Stimulated activated CD4-positive, alpha-beta T cell treated with anti-CD3 and anti-CD28 coated beads, TNF-alpha, amount 100 ng/mL, for 4 hours (primary cell): ENCODE measurements at places on chromosomes 13 and 19.

- no peak for DNase-seq
Measured at GRCh38 chr19:45906221-45906620, 3.8 kb upstream of the MYPOP start.

DNA sequence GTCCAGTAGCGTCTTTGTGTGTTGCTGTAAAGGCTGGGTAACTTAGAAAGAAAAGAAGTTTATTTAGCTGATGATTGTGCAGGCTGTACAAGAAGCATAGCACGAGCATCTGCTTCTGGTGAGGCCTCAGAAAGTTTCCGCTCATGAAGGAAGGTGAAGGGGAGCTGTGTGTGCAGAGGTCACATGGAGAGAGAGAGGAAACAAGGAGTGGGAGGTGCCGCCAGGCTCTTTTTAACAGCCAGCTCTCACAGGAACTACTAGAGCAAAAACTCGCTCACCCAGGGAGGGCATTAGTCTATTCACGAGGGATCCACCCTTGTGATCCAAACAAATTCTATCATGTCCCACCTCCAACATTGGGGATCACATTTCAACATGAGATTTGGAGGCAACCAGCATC, 99.8 kb downstream of the GPR12 start:
- no peak for DNase-seq

GRCh38 chr19:14515501-14516047, 2.6 kb downstream of the DNAJB1 start:
- DNase-seq: no peak

- DNase-seq: no peak
Measured at GRCh38 chr19:18059297-18059696, 27.4 kb downstream of the IL12RB1 start.

GRCh38 chr13:20125129-20125782, 35.6 kb downstream of the GJA3 start:
- DNase-seq: no peak

GRCh38 chr13:79796136-79796535, 315.2 kb downstream of the NDFIP2 start:
- DNase-seq: no peak

GRCh38 chr13:27349458-27349857, 75.0 kb upstream of the GTF3A start:
- DNase-seq: no peak

DNA sequence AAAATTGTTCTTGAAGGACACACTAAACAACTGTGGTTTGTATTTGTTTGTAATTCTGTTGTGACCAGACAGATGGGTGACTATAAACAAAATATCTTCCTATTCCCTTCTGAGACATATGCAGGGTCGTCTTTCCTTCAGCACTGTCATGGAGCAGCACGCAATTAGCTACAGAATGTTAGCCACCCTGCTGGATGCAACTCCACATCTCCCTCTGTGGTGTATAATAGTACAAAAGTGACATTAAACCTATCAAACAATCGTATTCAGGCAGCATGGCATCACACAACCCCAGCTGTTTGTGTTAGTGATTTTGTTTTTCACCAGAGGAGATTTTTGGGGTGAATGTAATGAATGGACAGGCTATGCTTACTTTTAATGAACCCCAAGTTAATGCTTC, 146.2 kb downstream of the GPC6 start:
- no peak for DNase-seq

DNA sequence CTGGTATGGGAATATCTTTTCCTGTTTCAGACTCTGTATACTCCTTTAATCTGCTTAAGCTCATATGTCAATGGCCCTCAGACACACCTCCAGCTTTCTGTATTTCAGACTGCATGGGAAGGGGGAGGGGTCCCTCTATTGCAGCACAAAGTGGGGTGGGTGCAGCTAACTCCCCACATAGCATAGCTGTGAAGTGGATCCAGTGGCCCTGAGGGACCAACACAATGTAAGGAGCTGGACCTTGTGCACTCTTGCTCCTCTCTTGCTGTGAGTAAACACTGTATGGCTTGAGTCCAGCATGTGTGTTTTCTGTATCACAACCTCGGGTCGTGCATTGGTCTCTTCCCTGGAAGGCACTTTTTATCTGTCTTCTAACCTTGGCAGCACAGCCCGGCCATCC, 669.9 kb downstream of the PCDH9 start:
- no peak for DNase-seq

- no peak for DNase-seq
Measured at GRCh38 chr13:94878602-94879165, 166.3 kb upstream of the SOX21 start.

DNA sequence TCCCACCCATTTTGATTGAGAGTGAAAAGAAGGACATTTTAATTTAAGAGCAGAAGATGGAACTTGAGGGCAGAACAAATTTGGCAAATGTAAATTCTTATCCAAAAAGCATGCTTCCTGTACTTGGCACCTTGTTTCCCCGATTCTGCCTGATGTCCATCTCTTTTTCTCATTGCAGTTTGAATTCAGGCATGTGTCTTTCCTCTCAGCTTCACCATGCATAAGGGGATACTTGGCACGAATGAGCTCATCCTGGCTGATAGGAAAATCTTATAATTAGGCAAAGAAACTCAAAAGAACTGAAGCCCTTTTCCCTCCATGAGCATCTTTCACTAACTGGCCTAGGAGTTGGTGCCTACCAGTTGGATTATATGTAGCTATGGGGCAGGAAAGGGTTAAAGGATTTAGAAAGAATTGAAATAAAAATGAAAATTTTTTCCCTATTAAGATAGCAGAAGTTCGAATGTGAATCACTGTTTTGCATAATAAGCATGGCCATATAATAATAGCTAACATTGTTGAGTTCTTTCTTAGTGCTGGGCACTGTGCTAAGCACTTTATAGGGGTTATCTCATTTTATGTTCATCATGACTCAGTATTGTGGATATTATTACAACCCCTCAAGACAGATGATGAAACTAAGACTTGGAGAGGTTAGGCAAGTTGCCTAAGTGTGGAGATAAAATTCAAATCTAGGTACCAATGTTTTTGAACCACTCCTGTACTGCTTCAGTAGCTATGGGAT, 386.6 kb downstream of the KCNRG start:
- DNase-seq: no peak

GRCh38 chr13:111973605-111974340, 93.2 kb upstream of the SOX1 start:
- DNase-seq: no peak

DNA sequence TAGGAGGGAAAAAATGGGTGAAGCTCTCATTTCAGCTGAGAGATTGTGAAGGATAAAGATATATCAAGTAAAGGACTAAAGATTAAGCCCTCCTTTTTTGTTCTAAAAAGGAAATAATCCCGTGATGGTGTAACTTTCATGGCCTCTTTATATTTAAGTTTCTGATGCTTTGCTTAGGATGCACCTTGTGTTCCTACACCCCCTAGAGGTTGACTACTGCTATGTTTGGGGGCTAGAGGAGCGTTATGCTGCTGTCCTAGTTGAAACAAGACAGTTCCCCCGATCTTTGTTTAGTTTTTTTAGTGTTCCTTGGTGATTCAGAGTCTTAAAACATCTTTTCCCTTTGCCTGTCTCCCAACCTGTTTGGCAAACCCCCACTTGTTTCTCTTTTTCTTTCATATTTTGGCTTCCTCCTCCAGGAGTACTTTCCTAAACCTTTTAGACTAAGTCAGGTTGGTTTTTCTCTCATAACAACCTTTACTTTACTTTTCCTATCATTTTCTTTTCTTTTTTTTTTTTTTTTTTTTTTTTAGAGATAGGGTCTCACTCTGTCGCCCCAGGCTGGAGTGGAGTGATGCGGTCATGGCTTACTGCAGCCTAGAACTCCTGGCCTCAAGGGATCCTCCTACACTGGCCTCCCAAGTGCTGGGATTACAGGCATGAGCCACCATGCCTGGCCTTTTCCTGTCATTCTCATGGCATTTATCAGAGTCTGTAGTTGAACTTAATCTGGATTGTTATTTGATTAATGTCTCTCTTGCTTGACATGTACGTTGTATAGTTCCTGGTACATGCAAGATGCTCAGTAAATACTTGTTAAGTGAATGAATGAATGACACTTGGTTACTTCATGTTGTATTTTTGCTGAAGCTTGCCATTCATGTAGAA, 2.8 kb downstream of the UBA2 start:
- DNase-seq: no peak

DNA sequence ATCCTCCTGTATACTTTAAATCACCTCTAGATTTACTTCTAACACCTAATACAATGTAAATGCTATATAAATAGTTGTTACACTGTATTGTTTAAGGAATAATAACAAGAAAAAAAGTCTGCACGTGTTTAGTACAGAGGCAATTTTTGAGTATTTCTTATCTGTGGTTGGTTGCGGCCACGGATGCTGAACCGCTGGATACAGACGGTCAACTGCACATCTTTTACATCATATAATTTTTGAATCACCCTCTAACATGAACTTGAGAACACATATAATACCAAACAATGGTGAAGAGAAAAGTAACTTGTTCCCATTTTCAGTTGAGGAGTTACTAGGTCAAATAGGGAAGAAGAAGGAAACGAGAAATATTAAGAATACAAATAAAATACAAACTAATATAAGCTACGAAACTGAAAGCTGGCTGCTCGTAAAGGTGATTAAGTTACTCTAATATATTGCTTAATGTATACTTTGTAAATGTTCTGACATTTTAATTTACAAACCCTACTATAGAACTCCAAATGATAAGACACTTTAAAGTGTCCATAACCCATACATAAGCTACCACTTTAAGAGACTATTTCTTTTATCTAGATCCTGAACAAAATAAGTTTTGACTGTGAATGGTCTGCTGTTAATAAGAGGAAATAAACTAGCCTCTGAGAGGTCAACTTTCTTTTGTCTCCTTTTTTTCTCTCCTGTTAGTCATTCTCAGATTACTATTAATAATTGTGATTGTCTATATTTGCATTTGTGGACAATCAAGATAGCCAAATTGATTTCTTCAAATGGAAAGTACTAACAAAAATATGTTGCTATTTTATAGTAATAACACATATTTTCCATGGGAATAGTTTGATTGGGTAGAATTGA, 457.4 kb downstream of the DIAPH3 start:
- no peak for DNase-seq

DNA sequence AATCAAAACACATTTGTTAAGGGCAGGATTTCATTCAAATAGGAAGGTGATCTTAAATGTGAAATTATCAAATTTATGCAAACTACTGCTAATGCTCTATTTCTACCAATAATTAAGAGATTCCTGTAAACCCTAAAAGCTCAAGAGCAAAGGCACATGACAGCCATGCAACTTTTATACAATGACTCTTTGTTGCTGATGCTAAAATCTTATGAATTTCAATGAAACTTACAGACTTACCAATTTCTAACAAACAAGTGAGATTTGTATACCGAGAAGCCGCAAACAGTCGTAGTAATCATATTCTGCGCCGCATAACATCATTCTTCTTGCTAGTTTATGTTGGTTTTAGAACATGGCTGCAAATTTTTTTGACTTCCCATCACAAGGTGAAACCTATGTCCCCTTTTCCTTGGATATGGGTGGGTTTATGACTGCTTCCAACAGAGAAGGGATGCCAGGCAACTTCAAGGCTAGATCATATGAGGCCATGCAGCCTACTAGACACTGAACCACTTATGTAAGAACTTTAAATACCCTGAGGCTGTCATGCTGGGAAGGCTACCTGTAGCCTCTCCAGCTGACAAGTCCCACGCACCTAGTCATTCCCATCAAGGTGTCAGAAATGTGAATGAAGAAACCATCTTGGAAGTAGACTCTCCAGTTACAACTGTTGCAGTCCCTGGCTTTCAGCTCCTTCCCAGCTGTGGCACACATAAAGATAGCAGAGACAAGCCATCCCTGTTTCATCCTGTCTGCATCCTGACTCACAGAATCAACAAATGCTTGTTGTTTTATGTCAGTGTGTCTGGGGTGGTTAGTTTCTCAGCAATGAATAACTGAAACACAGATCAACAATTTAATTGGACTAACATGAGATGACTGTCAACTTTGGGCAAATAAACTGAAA, 42.0 kb downstream of the LNX2 start:
- no peak for DNase-seq

GRCh38 chr19:49552749-49553148, 24.9 kb downstream of the RCN3 start:
- DNase-seq: no peak

GRCh38 chr19:49559443-49559842, 20.9 kb downstream of the NOSIP start:
- no peak for DNase-seq

DNA sequence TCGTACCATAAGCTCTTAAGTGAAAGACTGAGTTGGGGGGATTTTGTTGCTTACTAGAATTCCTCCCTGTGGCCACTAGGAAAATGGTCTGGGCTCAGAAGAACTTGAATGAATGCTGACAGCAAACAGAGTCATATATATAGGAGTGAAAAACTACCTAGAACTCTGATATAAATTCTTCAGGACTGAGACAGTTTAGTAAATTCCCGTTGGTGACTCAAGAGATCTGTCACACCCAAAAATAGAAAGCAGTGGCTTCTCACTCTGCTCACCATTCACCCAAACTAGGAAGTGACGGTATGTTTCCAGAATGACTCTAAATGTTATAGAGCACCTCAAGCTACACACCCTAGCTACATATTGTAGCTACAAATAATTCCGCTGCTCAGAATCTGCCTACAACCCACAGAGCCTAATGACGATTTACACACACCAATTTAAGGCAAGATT, 116.2 kb downstream of the TBC1D4 start:
- no peak for DNase-seq

DNA sequence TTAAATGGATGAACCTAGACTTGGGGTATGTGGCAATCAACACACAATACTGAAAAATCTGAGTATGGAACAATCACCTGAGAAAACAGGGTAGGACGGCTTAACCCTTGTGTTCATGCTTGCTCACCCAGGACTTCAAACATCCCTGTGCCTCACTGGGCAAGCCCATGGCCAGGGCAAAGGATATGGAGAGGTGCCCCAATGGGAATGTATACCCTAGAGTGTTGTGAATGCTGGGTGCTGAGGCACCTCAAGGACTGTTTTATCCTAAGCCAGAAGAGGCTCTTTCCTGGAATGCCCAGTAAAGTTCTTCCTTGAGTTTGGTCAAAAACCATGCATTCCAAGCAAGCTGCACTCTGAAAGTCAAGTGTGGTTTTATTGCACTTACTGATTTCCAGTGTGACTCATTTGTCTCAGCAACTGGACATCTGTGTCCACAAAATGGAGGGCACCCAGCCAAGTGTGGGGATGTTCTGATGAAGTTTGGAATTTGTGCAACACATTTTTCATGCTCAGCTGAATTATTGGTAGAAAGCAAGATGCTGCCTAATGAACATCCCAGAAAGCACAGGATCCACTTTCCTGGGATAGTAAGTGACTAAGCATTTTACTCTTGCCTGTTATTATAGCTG, 531.3 kb downstream of the RFC3 start:
- DNase-seq: no peak
